ENCODE measurements at places on chromosomes 16 and 17.

DNA sequence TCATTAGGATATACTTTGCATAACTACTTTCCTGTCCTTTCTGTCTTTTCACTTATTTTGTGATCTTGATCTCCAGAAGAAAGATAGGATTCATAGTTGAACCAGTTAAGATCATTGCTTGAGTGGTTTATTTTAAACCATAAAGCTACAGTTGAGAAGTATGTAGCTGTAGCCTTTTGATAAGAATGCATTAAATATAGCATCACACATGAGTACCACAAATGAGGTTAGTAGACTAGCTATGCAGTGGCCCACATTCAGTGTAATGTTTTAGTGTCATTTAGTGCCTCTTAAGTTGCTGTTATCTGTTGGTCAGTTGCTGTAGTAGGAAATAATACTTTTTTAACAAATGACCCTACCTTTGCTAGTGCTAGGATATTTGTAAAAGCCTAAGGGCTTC is 1.3 kb downstream of the NLK start:
- DNase-seq = no peak

- no peak for DNase-seq
Measured at GRCh38 chr17:60390186-60390585, 1.7 kb downstream of the USP32 start.

GRCh38 chr17:77153472-77153871 is 12.7 kb downstream of the SEC14L1 start:
- DNase-seq = no peak

GRCh38 chr17:43983515-43984411 is 20.7 kb upstream of the NAGS start:
- DNase-seq = no peak

DNA sequence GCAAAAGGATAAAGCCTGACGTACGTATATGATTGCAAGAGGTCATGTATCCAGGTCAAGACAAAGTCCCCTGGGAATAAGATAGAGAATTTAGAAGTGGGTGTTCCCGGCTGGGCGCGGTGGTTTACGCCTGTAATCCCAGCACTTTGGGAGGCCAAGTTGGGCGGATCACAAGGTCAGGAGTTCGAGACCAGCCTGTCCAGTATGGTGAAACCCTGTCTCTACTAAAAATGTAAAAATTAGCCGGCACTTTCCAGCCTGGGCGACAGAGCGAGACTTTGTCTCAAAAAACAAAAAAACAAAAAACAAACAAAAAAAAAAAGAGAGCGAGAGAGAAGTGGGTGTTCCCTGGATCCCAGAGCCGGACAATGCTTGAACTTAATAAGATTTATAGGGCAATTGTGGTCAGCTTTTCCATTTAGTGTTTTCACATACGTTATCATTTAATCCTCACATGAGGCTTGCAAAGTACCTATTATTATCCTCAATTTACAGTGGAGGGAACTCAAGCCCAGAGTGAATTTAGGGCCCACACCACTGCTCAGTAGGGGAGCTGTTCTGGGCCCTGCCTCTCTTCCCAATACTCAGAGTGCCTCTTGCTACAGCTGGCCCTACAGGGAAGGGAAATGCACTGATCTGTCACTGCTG is 481 bp upstream of the GLTPD2 start:
- no peak for DNase-seq

GRCh38 chr16:82935766-82936165 is 309.0 kb downstream of the CDH13 start:
- no peak for DNase-seq

Measured in activated CD4-positive, alpha-beta T cell treated with anti-CD3 and anti-CD28 coated beads, Interleukin-2, amount 50 U/mL, for 48 hours (primary cell).